ENCODE measurements at places on chromosomes 2 and 18.
A peak's percentile ranks its signal among the peaks of the same experiment; 100 is the strongest.

- DNase-seq = no peak
Observed at GRCh38 chr2:24189551-24189950, 14.7 kb downstream of the FAM228A start.

- DNase-seq = no peak
Observed at GRCh38 chr2:28293416-28293815, 99.2 kb upstream of the FOSL2 start.

- DNase-seq = no peak
Observed at GRCh38 chr2:112129060-112129459, 9.1 kb upstream of the FBLN7 start.

GRCh38 chr18:46042571-46043123, 29.4 kb downstream of the PSTPIP2 start:
- DNase-seq = no peak

DNA sequence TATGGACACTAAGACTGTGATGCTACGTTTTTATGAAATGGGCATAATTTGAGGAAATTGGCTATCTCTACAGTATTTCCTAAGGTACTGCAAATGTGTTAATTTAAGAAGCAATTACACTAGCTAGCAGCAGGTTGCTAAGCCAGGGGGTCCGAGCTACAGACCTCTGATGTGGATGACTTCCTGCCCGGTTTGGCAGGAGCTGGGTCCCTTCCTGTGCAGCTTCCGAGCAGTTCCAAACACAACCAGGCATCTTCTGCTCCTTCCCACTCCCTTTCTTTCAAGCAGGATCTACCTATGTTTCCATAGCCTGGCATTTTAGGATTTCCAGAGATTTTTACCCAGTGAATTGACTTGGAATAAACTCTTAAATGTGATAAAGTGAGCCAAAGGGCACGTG, 55.7 kb downstream of the SCN2A start:
- DNase-seq = no peak

GRCh38 chr2:3141696-3142095, 235.9 kb downstream of the EIPR1 start:
- DNase-seq = no peak

GRCh38 chr2:106358081-106358480, 110.1 kb downstream of the RGPD3 start:
- DNase-seq = no peak

- DNase-seq = no peak
Observed at GRCh38 chr18:9898792-9899549, 13.2 kb downstream of the TXNDC2 start.

DNA sequence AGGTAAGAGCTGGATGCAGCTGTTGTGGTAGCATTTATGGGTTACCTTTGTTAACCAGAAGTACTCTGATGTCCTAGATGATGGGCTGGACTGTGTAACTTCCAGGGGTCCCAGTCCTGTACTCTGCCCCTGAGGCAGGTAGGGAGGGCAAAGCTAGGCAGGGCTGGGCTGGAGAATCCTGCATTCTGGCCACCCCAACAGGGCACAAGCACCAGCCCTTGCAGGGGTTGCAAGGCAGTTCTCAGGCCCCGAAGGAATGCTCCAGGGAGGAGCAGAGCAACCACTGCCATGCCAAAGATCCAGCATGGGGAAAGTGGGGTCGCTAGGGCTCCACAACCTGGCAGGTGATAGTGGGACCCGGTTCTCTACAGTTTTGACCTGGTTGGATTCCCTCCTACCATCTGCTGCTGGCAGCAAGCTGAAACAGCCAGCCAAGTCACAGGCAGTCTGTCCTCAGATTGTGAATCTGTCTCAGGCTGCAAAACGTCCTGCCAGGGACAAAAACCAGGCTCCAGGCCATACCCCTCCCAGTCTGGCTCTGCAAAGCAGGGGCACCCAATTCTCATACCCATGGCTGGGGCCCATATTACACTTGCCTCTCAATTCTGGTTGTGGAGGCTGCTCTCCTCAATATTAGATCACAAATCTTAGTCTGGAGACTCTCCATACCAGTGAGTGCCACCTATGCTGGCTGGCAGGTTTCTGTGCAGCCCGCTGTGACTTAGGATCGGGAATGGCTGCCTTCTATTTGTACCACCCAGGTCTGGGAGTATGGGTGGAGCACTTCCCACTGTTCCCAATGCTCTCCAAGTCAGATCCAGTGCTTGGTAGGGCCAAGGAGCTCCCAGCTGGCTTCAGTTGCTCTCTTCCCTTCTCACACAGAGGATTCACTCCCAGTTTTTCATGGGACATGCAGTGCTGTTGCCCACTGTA, 61.1 kb downstream of the SMCHD1 start:
- no peak for DNase-seq

GRCh38 chr2:169694113-169694893, at the start of the genes CFAP210 and PHOSPHO2:
Gene CFAP210, minus strand, starts transcription at chr2:169694405. Its CDS starts 78 bp downstream, at chr2:169694327.
Gene PHOSPHO2, plus strand, starts transcription at chr2:169694469. Its CDS starts 6,503 bp downstream, at chr2:169700972.
- DNase-seq = peak; percentile 100

DNA sequence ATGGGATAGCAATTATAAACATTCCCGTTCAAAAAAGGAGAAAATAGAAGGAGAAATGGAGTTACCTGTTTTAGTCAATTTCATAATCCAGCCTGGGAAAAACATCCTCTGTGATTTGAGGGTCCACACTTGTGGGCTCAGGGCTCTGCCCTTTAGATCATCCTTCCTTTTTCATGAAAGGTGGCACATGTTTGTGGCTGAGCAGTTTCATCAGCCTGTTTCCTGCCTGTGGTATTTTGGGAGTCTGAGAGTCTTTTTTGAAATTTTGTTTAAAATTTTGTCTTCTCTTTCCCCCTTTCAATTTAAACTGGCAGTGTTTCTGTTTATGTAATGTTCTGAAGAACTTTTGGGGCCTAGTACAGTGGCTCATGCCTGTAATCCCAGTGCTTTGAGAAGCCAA, 84.0 kb downstream of the KIAA1328 start:
- no peak for DNase-seq

- DNase-seq = no peak
Observed at GRCh38 chr2:25375371-25375988, 33.8 kb upstream of the DNMT3A start.

- DNase-seq = no peak
Observed at GRCh38 chr2:60515721-60516226, 37.7 kb downstream of the BCL11A start.

GRCh38 chr2:136310797-136311603, 193.1 kb upstream of the CXCR4 start:
- DNase-seq = no peak

GRCh38 chr2:72940786-72941185, 23.5 kb downstream of the EMX1 start:
- DNase-seq = no peak

DNA sequence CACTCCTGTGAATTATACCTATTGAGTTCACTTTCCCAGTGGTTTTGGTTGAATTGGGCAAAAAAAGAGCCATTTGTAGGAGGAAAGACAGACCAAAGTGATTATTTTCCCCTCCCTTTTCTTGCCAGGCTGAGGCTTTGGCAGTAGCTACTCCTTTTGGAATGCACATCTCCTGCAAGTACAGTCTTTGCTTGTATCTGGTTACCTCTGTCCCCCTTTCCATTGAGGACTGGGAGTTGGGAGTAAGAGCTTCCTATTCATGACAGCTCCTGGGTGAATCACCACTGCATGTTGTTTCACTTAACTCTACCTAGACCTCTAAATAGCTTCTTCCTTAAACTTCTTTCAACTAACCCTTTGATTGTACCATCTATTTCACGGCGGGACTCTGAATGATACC, 695.3 kb upstream of the ZNF804A start:
- no peak for DNase-seq

DNA sequence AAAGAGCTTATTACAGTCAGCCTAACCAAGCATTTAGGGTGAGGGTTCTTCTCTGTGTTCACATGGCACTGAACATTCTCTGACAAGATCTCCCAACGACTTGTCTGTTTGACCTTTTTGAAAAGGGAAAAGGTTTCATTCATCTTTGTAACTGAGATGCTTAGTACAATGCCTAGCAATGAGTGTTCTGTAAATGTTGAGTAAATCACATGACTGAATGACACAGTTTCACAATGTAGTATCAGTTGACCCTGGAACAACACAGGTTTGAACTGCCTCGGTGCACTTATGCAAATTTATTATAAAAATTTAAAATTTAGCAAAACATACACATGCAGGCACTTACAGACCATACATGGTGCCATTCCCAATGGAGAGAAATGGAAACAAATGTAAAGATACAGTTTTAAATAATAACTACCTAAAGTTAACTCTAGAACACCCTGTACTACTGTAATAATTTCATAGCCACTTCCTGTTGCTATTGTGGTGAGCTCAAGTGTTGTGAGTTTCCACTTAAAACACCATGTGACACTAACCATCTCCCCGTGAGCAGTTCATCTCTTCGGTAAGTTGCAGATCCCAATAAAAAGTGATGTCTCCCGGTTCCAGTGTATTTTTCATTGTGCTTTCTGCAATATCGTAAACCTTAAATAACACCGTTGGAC, 34.1 kb upstream of the VWC2L start:
- DNase-seq = no peak

GRCh38 chr18:45335282-45336043, 279.8 kb upstream of the SLC14A2 start:
- no peak for DNase-seq

DNA sequence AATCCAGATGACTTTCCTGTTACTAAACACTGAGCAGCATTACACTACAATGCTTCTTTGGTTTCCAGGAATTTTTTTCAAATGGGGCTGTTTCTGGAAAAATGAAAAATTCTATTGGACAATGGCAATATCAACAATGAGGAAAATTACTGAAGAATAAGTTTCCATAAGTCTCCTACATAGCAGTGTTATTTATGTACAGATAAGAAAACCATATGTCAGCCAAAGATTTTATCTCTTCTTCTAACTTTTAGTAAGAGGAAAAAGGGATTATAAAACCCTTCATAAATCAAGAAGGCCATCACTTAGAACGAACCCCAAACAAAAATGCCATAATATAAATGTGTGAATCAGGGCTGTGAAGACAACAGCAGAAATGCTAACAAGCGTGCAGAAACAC, 31.6 kb upstream of the NOSTRIN start:
- DNase-seq = no peak

DNA sequence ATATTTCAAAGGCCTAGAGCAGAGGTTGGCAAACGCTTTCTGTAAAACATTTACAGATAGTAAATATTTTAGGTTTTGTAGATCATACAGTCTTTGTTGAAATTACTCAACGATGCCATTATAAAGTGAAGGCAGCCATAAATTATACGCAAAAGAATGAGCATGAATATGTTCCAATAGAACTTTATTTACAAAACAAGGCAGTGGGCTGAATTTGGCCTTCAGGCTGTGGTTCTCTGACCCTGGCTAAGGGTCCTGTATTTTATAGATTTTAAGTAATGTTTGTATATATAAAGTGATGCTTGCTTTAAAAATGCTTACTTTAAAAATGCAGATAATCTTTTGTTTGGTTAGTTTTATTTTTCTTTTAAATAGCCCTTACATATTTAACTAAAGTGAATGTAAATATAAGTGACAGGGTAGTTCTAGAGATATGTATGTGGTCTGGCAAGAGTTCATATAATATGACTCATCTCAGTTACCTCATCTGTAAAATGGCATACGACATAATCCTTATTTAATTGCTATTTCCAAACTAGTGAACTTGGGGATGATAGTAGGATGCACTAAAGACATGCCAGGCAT, 51.7 kb upstream of the ATP5MC3 start:
- DNase-seq = no peak

- no peak for DNase-seq
Observed at GRCh38 chr2:159193791-159194190, 92.7 kb downstream of the WDSUB1 start.

DNA sequence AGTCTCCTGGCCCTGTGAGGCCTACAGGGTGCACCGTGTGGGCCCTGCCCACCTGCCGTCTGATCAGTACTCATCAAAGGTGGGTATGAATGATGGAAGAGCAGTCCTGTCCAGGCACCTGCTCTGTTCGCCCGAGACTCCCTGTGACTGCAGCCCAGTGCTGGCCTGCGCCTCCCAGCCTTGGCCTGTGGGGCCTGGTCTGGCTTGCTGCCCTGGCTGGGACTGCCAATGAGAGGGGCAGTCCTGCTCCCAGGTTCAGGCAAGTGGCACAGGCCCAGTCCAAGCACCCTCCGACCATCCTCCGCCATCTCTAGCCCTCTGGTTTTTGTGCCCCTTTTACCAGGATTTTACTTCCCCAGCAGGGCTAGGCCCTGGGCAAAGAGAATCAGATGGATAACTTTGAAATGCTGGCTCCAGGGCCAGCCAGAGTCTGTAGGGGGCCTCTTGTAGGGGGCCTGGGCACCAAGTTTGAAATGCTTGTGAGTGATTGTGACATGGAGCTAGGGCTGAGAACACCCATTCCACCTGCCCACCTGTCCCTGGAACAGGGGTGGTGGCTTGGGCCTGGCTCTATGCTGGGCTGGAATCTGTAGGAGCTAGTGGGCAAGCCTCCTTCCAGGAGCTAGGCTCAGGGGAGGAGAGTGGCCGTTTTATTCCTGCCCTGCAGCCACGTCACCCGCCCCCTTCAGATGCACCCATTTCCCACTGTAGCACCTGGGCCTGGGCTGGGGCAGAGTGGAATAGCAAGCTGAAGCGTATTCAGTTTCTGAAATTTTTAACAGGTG, 8.7 kb upstream of the HS6ST1 start:
- DNase-seq = no peak

DNA sequence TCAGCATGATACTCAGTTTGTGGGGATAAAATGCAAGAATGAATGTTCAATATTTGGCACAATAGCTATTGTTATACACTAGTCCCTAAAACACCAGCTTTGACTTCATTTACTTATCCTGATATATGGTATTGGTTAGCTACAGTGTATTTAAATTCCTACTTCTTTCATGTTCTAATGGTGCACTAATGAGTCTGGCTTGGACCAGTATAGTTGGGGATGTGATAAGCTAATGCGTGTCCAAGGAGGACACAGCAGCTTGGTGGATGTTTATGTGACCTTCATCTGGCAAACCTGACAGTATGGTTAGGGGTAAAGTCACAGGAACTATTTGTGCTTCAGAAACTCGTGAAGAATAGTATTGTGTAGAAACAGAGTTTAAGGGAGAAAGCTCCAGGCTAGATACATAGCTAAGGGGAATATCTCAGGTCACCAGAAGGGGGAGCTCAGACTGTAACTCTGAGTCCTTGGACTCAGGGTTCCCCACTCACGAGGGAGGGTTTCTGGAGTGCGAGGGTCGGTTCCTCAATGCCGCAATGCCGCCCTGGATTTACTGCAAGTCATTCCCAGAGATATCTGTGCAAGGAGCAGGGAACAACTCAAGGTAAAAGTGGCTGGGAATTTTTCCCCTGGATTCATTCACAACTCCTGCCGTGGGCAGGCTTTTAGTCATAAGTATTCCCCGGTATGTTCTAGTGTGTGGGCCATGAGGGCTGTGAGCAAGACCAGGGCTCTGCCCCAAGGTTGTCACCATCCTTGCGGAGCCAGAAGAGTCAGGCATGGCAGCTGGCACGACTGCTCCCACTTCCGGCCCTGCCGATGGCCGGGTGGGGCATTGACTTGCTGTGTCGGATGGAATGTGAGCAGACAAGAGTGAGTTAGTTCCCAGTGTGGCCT, 14.5 kb downstream of the IL1R2 start:
- no peak for DNase-seq
